ENCODE measurements at places on chromosomes 4 and X.

GRCh38 chr4:95985051-95985450, 145.2 kb downstream of the PDHA2 start:
- no peak for DNase-seq

GRCh38 chr4:88396681-88397080, 18.0 kb downstream of the HERC6 start:
- no peak for DNase-seq

DNA sequence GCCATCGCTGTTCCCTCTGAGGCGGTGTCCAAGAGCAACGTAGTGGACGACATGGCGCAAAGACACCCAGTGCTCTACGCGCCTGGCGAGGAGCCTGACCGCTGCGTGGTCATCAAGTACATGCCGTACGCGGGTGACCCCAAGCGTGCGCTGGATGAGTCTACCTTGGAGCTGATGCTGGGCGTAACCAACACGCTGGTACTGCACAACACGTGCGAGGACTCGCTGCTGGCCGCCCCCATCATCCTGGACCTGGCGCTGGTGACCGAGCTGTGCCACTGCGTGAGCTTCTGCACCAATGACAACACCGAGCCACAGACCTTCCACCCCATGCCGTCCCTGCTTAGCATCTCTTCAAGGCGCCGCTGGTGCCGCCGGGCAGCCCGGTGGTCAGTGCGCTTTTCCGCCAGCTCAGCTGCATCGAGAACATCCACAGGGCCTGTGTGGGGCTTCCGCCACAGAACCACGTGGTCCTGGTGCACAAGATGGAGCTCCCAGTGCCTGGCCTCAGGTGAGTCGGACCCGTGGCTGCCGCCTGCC, 129.0 kb downstream of the ANAPC4 start:
- no peak for DNase-seq

DNA sequence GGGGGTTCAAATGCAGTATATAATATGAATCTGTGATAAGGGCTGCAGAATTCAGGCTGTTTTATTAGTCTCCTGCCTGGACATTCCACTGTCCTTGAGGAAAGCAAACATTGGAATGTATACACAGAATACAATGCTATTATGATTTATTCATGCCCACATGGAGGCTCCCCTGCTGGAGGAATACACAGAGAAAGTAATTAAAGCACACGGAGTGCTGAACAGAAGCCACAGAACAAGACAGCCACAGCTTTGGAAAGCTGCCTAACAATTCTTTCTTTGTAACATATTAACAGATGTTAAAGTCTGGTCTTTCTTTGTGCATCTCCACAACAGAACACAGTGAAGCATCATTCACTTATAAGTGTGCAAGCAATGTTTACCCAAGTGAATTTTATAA, 155.8 kb downstream of the ARAP2 start:
- DNase-seq, result no peak

GRCh38 chr4:88215351-88215750, 56.9 kb upstream of the ABCG2 start:
- DNase-seq, result no peak

DNA sequence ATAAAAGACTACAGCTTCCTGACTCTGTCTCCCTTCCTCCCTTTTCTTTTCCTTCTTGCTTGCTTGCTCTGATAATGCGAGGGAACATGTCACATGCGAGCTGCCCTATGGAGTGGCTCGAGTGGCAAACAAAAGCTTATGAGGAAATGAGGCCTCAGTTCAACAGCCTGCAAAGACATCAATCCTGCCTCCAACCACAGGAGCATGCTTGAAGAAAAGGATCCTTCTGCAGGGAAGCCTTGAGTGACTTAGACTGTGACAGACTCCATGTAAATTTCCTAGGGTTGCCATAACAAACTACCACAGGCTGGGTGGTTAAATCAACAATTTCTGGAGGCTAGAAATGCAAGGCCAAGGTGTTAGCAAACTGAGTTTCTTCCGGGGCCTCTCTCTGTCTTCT, 152.5 kb downstream of the NR3C2 start:
- DNase-seq, result no peak

DNA sequence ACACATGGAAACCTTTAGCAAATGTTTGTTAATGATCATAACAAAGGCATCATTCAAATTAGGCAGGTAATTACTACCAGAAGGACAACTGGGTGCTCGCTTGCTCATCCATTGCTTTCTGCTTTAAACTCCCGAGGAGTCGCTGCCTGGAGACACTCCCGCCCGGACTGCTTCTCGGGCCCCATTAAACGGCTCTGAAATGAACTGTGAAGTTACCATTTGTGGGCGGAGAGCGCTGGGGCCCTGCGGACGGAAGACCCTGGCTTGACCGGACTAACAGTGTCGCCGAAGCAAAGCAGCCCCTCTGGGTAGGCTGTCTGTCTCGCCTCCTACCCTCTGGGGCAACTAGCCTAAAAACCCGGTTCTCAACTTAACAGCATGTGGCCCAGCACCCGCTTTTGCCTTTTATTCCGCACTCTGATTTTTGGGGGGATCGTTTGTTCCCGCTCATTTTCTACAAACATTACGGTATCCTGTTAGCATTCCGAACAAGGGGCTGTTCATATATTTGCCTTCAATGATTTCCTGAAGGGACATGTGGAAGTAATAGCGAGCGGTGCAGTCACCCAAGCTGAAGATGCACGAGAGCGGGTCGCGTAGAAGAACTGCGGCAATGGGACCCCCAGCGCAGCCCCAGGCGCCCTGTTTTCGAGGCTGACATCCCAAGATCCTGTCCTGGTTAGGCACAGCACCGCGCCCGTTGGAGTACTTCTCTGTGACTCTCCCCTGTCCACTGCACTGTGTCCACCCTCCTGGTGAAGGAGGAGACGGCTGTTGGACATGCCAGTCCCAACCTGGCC, 1.6 kb upstream of the PDGFRA start:
- no peak for DNase-seq

All from NCI-H1436 treated with DMSO at 0.1 percent for 48 hours (cell line).